ENCODE measurements at places on chromosomes 6 and 20. TPM values are rescaled to one million over a fixed set of nuclear protein-coding genes. Genes with fewer than 3 reads are reported as not detected.

GRCh38 chr6:12339808-12340487 is 49.8 kb downstream of the EDN1 start:
- DNase-seq, result no peak

The ZSCAN16 gene
- polyA plus RNA-seq, result 2.9 TPM

- DNase-seq, result no peak
Observed at GRCh38 chr6:9168669-9169068, 733.3 kb upstream of the SLC35B3 start.

DNA sequence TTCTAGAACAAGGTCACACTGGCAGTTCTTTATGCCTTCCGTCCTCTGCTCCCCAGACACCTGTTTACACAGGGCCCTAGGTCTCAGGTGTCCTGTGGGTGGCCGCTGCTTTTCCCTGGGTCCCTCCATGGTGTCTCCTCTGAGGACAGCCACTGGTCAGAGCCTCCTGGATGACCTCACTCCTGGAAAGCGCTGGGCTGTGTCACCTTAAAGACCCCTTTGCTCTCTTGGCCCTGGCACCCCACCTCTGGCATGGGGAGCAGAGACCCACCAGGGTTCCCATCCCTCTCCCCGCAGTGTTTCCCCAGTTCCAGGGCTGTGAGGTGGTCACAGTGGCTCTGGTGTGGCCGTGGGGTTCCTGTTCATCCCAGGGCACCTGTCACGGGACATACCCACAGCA is 33.9 kb downstream of the NTSR1 start:
- peak; percentile 25 for DNase-seq

DNA sequence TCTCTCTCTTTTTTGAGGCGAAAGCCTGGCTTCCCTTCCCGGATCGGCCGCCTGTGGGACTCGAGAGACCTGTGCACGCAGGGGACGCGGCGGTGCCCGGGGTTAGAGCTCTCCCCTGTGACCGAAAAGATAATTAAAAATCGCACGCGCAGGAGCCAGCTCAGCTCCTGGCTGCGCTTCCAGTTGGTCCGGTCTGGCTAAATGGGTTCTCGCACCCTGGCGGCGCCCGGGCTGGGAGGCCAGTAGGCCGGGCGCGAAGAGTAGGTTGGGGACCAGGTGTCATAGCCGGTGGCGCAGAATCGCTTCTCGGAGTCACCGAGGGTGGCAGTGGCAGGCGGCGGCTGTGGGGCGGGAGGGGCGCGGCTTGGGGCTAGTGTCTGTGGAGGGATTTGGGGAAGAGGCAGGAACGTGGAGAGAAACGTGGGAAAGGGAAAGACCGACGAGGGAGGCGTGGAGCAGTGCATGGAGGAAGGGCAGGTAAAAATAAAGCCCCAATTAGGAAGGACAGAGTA is 41.9 kb upstream of the SUPT3H start:
- DNase-seq, result peak; percentile 77

The TRMT6 gene
- 7.6 TPM for polyA plus RNA-seq

GRCh38 chr6:25387911-25388310 is 108.7 kb downstream of the CARMIL1 start:
- no peak for DNase-seq

DNA sequence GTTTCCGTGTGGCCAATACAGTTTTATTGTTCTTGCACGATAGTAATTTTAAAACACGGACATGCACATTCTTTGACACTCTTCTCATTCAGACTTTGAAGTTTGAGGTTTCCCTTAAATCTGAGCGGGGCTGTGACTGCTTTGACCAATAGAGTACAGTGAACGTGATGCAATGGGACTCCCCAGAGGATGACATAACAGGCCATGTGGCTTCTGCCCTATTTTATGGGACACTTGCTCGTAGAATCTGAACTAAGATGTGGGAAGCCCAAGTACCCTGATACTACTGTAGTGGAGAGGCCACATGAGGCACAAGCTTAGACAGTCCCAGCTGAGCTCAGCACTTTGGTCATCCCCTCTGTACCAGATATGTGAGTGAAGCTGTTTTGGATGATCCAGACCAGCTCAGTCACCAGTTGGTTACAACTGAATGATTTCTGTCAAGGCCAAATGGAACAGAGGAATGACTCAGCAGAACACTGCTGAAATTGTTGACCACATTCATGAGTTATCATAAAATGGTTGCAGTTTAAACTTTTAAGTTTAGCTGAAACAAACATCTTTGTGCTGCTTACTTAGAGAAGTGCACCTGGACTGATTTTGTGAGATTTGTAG is 279.4 kb downstream of the RFPL4B start:
- DNase-seq, result no peak

The GRM1 gene
- 0.02 TPM for polyA plus RNA-seq

GRCh38 chr6:34589691-34590090 is 33.6 kb upstream of the SPDEF start:
- no peak for DNase-seq
